ENCODE measurements at places on chromosomes 1 and 21.

GRCh38 chr1:7303554-7304317, 467.4 kb upstream of the VAMP3 start:
- no peak for DNase-seq

DNA sequence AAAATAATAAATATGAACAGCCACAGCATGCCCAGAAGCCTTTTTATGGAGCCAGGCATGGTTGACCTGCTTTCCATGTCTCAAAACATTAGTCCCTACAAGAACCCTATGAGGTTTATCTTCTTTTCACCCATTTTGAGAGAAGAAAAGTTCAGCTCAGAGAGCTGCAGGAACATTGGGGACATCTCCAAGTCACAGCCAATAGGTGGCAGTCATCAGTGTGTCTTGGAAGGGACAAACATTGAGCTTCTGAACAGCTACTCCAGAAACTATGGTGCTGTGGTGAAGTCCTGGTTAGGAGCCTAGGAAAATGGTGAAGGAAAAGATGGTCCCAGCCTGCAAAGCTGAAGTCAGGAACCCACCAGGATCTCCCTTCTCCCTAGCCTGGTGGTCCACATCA, 73.6 kb downstream of the JMJD4 start:
- DNase-seq: no peak

- no peak for DNase-seq
These were observed 1382.6 kb upstream of the ADGRL2 start for GRCh38 chr1:80418134-80418533.

DNA sequence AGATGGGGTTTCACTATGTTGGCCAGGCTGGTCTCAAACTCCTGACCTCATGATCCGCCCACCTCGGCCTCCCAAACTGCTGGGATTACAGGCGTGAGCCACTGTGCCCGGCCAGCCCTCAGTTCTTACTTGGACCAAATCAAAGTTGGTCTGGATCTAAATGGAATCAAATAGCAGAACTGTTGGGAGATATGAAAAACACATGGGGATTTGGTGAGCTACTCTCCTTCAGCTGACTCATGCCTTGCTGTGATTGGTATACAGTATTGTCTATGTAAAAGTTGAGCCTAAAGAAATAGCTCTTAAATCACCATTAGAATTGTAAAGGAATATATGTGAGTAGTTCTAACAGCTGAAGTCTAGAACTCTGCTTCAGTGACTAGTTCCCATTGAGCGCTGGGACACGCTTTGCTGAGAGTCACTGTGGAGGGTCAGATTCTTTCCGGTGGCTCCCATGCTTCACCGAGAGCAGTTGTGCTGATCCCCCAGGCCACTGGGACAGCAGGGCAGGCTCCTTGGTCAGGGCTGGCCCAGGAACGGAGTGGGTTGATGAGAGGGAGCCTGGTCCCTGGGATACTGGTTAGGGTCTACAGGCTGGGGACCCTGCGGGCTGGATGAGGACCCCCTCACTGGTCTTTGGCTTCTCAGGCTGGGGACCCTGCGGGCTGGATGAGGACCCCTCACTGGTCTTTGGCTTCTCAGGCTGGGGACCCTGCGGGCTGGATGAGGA, 14.0 kb downstream of the PKNOX1 start:
- no peak for DNase-seq

- DNase-seq: no peak
These were observed 20.9 kb downstream of the S1PR1 start for GRCh38 chr1:101257500-101258325.

DNA sequence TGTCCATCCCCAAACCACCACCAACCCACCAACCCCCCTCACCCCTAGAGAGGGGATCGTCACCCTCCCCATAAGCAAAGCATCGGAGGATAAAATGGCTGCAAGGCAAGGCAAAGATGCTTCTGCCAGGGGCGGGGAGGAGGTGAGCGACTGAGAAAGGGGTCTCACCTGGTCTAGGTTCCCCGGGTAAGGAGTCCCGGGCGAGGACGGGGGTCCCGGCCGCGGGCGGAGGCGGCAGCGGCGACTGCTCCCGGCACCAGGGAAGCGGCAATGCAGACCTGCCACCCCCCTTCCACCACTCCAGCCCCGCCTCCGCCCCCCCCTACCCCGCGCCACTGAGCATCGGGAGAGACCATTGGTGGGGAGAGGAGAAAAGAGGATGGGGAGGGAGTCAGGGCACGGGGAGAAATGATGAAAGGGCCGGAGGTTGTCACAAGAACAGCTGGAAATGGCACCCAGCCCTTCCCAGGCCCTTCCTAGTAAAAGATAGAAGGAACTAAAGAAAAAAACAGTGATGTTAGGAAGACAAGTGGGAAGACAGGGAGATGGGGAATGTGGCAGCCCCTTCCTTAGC, at the start of gene SV2A:
Gene SV2A (minus strand): TSS at position 274 of the 574 bp plus-strand sequence. CDS start 4,004 bp downstream, outside the sequence.
- DNase-seq: no peak

DNA sequence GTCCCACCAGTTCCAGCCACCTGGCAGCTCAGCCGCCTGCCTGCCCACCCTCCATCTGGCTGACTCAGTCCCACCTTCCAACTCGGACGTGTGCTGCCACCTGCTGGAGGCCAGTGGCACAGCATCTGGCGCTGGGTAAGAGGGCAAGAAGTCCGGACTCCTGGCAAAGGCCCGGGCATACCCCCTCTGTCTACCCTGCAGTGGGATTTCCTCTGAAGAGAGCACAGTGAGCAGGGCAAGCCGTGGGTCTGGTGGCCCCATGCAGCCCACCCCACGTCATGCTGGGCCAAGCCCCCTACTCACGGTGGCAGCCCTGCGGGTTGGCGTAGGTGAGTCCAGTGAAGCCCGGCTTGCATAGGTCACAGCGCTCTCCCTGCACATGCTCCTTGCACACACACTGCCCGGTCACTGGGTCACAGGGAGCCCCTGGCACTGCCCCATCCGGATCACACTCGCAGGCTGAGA, 24.5 kb downstream of the LAMB3 start:
- DNase-seq: no peak

DNA sequence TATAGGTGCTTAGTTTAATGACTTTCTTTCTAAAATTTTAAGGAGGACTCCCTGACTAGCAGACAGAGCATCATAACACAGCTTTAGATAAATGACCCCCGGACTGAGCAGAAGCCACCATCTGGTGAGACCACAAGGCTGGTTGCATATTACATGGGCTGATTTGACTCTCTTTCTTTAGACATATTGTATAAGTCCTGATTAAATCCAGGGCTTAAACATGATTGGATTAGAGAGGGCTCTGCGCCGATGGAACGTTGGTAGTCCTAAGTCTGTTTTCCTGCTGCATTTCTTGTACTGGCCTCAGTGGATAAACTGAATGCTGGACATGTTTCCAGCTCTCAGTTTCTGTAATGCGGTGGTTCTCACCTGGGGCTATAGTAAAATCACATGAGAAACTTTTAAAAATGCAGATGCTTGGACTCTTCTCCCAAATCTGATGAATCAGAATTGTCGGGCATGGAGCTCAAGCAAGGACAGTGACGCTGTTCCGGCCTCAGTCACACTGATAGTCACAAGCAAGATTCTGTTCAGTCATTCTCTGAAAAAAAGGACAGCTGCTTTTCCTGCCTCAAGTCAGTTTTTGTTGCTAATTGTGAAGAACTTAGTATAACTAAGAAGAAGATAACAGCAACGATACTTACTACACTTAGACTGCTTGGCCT, 16.6 kb downstream of the DDI2 start:
- DNase-seq: no peak

DNA sequence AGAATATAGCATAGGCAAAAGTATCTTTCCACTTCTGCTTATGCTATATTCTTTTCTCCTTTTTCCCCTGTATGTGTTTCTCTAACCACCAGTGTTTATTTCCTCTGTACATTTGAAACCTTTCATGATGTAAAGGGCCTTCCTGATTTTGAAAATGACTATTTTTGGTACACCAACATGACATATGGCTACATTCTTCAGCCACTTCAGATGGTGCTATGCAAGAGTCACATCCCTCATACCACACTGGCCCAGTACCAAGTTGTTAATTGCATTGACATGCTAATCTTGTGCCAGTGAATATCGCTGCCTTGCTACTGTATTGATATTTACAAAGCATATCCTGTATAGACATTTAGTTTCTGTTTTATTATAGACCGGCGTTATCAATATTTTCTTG, 408.7 kb downstream of the NCAM2 start:
- DNase-seq: no peak

DNA sequence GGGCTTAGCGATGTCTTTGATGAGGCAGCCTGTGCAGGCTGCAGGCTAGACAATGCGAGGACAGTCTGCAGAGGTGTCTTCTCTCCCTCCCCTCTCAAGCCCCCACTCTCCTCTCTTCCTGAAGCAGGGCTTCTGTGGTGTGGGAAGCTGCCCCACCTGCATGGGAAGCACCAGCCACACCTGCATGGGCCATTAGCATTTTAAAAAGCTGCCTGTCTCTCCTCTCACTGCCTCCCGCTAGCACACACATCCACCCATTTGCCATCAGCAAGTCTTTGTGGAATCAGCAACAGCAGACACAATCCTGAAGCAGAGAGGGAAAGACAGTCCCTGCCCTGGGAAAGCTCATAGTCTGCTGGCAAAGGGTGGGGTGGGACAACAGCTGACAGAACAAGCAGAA, 53.1 kb downstream of the NAV1 start:
- no peak for DNase-seq

DNA sequence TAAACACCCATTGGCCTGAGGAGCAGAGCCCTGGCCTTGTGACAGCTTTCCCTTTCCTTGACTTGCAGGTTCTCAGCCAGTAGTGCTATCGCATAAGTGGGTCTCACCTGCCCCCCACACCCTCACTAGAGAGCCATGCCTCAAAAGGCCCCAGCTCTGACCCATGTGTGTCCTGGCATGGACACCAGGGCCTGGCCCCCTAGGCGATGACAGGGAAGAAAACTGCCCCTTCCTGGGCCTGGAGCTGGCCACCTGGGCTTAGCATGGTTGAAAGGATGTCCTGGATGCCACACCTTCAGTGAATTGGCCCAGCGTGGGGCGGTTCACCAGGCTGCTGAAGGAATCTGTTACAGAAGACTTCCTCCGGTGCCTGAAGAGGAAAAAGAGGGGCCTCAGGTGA, 18.5 kb downstream of the TTC39A start:
- no peak for DNase-seq

GRCh38 chr1:200991097-200991614, 32.4 kb downstream of the KIF21B start:
- no peak for DNase-seq

GRCh38 chr1:92367496-92367895, 68.6 kb downstream of the RPAP2 start:
- no peak for DNase-seq

GRCh38 chr1:179146476-179146875, 64.6 kb downstream of the TOR3A start:
- no peak for DNase-seq

- no peak for DNase-seq
These were observed 25.7 kb downstream of the LAMB3 start for GRCh38 chr1:209626346-209627026.

DNA sequence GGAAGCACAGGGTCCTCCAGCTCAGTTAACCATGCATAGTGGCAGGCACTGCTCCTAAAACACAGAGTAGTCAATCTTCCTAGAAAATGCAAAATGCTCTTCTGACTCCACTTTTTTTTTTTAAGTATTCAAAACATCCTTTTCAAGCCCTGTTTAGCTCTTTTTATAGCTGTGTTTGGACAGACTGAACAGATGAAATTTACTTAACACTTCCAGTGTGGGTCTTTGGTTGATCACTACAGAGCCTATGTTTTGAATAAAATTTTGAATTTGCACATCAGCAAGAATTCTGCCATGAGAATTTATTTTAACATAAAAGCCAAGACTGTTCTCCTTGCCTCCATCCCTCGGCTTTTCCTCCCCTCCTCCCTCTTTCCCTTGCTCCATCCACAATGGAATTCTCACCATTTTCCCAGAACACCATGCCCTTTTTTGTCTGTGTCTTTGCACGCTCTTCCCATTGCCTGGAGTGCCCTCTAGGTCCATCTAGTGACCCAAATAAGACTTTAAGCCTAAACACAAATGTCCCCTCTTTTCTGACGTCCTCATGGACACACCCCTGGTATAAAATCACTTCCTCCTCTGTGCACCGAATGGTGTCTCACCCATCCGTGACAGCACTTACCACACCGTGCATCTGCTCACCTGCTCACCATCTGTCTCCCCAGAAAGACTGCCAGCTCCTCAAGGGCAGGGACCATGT, 24.0 kb upstream of the CPT2 start:
- DNase-seq: no peak

- DNase-seq: no peak
These were observed at the start of gene C1orf141 for GRCh38 chr1:67134695-67135094. Gene C1orf141 (minus strand): TSS chr1:67134970. CDS start chr1:67127240, 7,730 bp downstream.

DNA sequence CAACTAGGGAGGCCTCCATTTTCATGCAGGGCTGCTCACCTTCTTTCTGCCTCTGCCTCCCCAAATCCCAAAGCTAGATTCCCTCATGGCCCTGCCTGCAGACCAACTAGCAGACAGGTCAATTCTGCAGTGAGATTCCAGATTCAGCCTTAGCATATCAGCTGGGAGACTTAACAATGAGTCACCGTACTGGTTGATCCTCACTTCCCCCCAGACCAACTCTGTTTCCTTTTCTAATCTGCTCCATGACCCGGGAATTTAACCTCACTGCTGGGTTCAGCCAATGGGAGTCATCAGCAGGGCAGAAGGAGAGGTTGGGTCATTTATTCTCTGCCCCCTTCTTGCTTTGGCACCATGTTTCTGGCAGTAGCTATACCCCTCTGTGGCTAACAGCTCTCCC, 140.6 kb upstream of the GRIK3 start:
- no peak for DNase-seq

DNA sequence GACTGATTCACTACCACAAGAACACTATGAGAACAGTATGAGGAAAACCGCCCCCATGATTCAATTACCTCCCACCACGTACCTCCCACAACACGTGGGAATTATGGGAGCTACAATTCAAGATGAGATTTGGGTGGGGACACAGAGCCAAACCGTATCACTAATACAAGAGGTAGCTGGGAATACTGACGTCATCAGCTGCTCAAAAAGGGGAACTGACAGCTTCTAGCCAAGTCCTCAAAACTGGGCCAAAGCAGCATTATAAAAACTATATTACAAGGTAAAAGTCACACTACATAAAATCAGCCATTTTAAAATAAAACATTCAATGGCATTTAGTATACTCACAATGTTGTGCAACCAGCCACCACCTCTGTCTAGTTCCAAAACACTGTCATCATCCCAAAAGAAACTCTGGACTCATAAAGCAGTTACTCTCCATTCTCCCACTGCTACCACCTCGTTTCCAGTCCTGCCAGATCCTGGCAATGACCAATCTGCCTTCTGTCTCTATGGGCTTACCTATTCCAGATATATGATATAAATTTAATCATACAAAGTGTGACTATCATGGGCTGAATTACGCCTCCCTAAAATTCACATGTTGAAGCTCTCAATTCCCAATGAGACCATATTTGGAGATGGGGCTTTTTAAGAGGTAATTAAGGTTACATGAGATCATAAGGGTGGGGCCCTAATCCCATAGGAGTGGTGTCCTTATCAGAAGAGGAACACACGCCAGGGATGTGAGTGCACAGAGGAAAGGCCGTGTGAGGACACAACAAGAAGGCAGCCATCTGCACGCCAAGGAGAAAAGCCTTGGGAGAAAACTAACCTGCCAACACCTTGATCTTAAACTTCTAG, 192.1 kb downstream of the SETD4 start:
- no peak for DNase-seq

All from glomerular endothelial cell (primary cell).